Stimulated activated CD4-positive, alpha-beta T cell treated with anti-CD3 and anti-CD28 coated beads, Interleukin-15, amount 100 ng/mL, for 1 hour (primary cell): ENCODE measurements at places on chromosomes 5 and 9.

- no peak for DNase-seq
Measured at GRCh38 chr9:104984948-104985347, 57.0 kb upstream of the ABCA1 start.

- DNase-seq = no peak
Measured at GRCh38 chr5:58940446-58940845, 357.6 kb downstream of the RAB3C start.

GRCh38 chr5:115475788-115476187 lies 68.8 kb downstream of the FEM1C start:
- no peak for DNase-seq

DNA sequence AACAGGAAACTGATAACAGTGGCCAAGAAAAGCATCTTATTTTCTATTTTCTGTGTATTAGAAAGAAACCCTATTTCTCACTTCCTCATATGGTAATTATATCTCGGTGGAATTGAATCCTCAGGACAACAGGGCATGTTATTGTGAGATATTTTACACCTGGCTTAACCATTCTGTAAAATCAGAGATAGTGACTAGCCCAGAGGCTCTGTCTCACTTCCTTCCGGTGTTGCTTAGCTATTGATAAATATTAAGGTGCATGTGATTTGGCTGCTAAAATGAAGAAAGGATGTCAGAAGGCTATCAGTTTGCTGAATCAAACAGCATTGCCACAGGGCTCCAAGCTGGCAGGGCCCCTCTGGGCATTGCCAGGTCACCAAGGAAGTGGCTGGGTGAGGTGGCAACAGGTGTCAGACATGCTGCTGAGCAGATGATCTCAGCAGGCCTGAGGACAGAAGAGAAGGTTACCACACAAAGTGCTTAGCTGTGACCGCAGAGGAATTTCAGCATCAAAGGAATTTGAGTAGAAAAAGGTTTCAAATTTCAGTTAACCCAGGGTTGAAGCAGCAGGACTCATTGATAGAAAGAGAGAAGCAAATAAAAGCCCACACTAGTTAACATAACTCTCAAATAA lies 330.7 kb downstream of the PDE4D start:
- no peak for DNase-seq

GRCh38 chr9:80899208-80899607 lies 790.1 kb downstream of the TLE1 start:
- no peak for DNase-seq

DNA sequence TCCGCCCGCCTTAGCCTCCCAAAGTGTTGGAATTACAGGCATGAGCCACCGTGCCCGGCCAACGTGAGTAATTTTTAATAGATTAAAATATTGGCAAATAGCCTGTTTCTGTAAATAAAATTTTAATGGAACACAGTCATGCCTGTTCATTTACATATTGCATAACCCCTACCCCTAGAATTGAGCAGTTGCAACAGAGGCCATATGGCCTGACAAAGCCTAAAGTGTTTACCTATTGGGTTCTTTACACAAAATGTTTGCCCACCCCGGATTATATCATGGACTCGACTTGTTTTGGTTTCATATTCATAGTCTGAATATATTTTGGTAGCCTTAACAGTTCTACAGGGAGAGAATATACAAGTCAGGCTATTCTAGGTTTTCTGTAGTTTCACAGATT lies 5.3 kb downstream of the NSA2 start:
- no peak for DNase-seq
